ENCODE measurements at places on chromosomes 12 and 14.

- no peak for DNase-seq
These were observed 94.9 kb downstream of the DAAM1 start for GRCh38 chr14:59283361-59283760.

GRCh38 chr12:22994316-22994675 is 369.3 kb downstream of the ETNK1 start:
- DNase-seq, result no peak

DNA sequence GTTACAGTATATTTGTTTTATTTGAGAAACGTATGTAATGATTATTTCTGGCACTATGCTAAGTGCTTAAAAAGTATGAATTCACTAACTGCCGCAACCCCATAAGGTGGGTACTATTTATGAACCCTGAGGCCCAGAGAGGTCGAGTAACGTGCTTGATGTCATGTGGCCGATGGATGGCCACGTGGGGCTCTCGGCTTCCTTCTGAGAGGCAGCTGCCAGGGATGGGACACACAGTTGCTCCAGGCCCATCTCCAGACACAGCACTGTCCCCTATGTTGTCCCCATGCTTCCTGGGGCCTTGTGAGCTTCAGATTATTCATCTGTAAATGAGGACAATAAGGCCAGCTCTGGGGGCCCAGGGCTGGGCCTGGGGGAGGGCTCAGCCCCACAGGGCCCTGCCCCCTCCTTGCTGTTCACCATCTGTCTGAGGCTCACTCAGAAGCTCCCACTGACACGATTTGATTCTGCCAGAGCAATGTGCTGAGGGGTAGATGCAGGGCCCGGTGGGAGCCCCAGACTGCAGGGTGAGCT is 115.0 kb downstream of the CALM1 start:
- no peak for DNase-seq

DNA sequence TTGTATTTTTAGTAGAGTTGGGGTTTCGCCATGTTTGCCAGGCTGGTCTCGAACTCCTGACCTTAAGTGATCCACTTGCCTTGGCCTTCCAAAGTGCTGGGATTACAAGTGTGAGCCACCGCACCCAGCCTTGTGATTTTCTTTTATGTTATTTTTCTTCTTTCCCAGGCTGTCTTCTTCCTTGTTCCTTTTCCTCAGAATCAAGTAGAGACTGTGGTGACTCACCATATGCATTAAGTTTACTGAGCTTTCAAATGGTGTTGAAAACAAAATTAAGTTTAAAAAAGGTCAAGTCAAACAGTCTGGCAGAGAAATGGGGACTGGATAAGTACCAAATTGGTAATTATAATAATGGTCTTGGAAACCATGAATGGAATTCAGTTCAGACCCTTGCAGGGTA is 5.7 kb downstream of the ARPC3 start:
- no peak for DNase-seq

DNA sequence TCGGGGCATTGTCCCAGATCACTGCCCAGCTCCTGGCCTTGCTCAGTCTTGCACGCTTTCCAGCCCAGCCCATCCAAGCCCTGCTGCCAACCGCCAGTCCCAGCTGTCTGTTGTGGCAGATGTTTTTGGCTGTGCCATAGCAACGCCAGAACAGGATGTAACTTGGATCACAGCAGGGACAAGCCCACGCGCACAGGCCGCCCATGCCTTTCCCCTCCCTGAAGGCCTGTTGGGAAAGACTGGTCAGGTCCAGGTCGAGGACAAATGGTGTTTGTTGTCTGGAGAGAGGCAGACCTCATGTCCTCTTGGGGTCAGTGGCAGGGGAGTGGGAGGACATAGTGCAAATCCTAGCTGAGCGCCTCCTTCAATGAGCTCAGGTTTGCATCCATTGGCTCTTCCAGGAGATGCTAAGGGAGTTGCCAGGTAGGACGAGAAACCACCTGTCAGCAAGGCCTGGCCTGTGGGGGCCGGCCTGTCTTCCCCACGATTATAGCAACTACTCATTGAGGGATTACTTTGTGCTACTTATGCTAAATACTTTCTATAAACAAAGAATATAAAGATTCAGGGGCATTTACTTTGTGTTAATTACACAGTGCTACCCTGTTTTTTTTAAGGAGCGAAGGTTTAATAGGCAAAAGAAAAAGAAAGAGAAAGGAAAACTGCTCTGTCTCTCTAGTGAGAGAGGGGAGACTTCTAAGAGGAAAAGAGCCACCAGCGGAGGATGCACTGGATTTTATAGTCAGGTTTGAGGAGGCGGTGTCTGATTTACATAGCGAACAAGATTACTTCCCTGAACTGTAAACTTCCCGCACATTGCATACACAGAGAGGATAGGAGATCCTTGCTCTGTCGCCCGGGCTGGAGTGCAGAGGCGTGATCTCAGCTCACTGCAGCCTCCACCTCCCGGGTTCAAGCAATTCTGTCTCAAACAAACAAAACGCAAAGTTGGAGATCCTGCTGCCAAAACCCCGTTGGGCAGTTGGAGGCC is 42.8 kb upstream of the CORO1C start:
- DNase-seq, result peak; percentile 17

GRCh38 chr12:53345486-53346188 is 9.5 kb upstream of the SP7 start:
- no peak for DNase-seq

DNA sequence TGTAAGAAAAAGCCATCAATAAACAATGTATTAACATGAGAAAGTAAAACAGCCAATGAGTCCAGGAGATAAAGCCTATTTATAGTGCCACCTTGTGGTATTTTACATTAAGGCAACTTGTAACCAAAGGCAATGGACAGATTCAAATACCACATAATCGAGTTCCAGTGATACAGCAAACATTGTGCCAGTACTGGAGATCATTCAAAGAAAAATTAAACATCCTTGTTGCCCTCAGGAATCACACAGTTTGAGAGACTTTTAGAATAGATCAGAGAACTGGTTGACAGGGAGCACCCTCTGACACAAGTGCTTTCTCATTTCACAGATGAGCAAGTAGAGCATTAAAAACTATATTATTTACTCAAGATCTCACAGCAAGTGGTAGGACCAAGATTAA is 98.1 kb downstream of the DDHD1 start:
- no peak for DNase-seq

GRCh38 chr14:100842799-100843198 is 16.9 kb downstream of the MEG3 start:
- no peak for DNase-seq

GRCh38 chr12:53956251-53956887 is 1.7 kb downstream of the HOXC12 start:
- peak; percentile 13 for DNase-seq

GRCh38 chr12:104730763-104731162 is 227.3 kb downstream of the SLC41A2 start:
- no peak for DNase-seq

- no peak for DNase-seq
These were observed 96.2 kb downstream of the CIT start for GRCh38 chr12:119780786-119781434.

DNA sequence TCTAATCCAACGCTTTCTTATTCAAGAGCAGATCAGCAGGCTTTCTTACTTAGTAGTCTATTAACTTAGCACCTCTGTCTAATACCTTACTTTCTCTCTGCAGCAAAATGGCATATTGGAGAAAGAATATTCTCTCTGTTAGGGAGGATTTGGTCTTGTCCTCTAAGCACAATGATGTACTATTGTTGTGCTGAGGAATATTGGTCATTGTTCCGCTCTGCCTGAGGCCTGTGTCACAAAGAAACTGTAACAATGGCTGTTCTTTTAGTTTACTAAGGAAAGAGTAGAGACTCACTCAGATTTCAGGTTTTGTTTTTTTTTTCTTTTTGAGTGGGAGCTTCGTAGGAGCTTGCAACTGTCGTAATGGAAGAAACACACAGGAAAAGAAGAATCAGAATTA is 1358.8 kb downstream of the LRFN5 start:
- no peak for DNase-seq

- no peak for DNase-seq
These were observed 1.6 kb downstream of the CTDSP2 start for GRCh38 chr12:57844709-57845477.

DNA sequence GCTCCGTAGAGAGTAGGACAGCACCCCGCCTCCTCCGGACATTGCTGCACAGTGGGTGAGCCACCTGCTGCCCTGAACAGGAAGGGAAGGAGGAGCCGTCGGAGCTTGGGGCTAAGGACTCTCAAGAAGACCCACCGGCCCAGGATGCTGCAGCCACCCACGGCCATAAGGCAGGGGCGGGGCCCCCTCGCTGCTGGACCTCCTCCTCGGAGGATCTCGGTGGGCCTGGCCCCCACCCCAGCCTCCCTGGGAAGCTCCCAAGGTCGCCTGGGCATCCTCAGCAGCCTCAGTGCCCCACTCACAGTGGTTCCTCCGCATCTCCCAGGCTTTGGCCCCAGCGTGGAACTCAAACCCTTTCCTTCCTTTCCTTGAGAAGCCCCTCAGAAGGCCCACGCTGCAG is 68.6 kb upstream of the DIO3 start:
- DNase-seq, result no peak
